ENCODE measurements at places on chromosomes 12 and 14.

- DNase-seq = no peak
Observed at GRCh38 chr12:21330682-21331253, 3.9 kb downstream of the SLCO1A2 start.

GRCh38 chr14:68929623-68930307 lies 49.3 kb downstream of the ACTN1 start:
- no peak for DNase-seq

GRCh38 chr12:16756833-16757555 lies 151.0 kb upstream of the LMO3 start:
- no peak for DNase-seq

DNA sequence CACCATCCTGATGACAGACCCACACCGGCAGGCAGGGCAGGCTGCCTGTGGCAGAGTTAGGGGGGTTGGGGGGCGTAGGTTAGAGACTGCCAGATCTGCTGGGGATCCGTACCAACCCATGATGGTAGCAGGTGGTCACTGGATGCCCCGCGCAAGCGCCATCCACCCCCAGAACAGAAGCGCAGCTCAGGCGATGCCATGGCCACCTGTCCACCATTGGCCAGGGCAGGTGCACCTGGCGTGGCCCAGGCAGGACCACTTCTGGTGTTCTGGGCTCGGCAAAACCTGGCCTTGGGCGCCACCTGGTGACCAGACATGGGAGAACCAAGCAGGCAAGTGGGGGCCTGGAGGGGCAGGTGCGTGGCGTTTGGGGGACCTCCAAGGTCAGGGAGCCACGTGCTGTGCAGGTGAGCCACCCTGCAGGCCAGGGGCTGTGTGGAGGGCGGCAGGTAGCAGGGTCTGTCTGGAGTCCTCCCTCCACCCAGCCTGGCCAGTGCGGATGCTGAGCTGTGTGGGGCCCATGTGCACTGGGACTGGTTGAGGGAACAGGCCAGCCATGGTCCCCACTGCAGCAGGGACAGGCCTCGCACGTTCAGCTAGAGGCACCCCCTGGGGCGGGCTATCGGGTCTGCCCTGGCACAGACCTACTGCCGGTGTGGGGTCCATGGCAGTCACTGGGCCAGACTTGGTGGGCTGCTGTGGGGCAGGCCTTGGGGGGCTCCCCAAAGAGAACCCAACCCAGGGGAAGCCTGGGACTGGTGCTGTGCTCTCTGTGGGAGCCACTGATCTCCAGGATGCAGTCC lies 15.6 kb downstream of the BAG5 start:
- peak; percentile 78 for DNase-seq

GRCh38 chr12:96751626-96752025 lies 155.4 kb upstream of the NEDD1 start:
- no peak for DNase-seq

DNA sequence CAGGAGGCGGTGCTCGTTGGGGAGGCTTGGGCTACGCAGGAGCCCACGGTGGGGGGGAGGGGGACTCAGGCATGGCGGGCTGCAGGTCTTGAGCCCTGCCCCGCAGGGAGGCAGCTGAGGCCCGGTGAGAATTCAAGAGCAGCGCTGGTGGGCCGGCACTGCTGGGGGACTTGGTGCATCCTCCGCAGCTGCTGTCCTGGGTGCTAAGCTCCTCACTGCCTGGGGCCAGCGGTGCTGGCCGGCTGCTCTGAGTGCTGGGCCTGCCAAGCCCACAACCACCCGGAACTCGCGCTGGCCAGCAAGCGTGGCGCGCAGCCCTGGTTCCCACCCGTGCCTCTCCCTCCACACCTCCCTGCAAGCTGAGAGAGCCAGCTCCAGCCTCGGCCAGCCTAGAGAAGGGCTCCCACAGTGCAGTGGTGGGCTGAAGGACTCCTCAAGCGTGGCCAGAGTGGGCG lies 3.2 kb downstream of the METTL25 start:
- peak; percentile 9 for DNase-seq

DNA sequence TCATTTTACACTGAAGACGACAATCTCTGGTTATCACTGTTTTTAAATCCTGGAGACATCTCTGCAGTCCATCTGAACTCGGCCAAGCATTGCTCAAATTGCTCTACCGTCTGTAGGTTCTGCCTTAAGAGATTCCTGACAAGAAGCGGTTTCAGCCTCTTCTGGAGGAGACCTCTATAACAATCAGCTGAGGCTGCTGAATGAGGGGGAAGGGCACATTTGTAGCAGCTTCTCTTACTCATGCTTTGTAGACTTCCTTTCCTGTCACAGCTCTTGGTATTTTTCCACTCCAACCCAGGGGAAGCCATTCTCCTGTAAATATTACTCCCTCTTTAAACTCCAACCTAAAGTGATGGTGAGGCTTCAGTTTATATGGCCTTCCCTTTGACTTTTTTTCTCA lies 3.0 kb downstream of the ARG2 start:
- DNase-seq = no peak

GRCh38 chr14:77100961-77101360 lies 2.9 kb downstream of the CIPC start:
- peak; percentile 34 for DNase-seq

DNA sequence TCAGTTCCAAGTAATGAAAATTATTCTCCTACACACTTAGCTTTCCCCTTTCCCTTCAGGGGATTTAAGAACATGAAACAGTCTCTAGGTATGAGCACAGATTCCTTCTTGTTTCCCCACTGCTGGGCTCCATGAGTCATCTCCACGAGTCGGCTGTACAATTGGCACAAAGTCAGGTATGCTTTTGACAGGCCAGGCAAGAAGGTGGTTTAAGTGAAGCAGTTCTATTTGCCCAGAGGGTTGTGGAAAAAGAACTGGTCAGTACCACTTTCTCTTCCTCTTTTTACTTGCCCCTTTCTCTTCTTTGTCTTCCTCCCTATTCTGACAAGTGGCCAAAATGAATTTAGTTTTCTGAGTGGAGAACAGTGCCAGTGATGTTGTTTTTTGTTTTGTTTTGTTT lies 16.3 kb downstream of the DYNC1H1 start:
- DNase-seq = peak; percentile 82

DNA sequence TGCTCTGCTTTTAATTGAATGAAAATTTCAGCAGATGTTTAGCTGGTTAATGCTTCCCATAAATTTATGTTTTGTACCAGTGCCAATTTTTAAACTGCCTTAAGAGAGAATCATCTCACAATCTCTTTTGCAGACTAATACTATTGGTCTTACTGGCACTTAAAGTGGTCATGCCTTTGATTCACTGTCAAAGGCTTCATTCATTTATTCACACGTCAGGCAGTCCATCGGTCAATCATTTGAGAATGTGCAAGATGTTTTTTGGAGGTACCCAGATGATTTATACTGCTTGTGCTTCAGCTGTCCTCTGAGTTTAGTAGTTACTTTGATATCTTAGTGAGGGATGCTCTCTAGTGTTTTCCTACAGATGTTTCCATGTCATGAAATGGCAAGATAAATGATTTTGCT lies 83.4 kb downstream of the NAV3 start:
- DNase-seq = no peak

- DNase-seq = peak; percentile 13
Observed at GRCh38 chr12:27524839-27525753, 1.1 kb downstream of the PPFIBP1 start.

GRCh38 chr12:105205322-105206048 lies 30.5 kb downstream of the APPL2 start:
- no peak for DNase-seq

GRCh38 chr12:65561798-65562382 lies 262.4 kb upstream of the HMGA2 start:
- DNase-seq = no peak

GRCh38 chr14:87108726-87109125 lies 884.3 kb downstream of the GALC start:
- DNase-seq = no peak

- no peak for DNase-seq
Observed at GRCh38 chr12:65665817-65666216, 158.5 kb upstream of the HMGA2 start.

DNA sequence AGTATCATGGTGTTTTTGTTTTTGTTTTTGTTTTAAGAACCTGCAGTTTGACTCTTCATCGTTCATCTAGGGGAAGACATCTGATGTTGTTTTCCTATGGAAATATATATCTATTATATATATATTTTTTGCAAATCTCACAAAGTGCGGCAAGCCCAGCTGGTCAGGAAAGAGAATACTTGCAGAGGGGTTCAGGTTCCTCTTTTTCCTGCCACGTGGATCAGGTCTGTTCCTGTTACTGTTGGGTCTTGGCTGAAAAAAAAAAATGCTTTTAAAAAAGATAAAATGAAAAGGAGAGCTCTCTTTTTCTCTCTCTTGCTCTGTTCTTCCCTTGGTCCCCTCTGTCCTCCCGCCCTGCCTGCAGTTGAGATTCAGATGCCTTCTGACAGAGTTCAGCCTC lies 179.4 kb upstream of the BCL2L14 start:
- DNase-seq = no peak

DNA sequence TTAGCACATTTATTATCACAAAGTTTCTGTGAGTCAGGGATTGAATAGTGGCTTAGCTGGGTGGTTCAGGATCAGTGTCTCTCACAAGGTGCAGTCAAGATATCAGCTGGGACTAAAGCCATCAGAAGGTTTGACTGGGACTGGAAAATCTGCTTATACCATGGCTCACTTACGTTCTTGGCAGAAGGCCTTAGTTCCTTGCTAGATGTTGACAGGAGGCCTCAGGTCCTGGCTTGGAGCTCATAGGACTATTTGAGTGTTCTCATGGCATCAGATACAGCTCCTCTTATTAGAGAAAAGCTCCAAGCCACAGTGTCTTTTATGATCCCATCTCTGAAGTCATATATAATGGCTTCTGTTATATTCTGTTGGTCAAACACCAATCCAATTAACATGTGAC lies 127.3 kb downstream of the SLC6A15 start:
- no peak for DNase-seq

DNA sequence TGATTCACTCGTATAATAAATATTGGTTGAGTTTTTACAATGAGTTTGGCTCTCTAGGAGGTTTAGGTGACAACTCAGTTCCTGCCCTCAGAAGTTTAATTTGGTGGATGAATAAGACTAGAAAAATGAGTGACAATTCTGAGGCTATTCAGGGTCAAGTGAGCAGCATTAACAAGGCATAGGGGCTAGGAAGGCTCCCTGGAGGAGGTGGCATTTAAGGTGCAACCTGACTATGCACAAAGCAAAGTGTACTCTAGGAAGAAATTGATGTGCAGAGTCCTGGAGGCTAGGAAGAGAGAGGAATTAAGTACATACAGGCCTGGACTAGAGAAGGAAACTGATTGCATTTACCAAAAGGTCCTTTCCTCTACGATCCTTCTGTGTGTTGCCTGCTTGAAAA lies 440.3 kb downstream of the MED13L start:
- DNase-seq = no peak

DNA sequence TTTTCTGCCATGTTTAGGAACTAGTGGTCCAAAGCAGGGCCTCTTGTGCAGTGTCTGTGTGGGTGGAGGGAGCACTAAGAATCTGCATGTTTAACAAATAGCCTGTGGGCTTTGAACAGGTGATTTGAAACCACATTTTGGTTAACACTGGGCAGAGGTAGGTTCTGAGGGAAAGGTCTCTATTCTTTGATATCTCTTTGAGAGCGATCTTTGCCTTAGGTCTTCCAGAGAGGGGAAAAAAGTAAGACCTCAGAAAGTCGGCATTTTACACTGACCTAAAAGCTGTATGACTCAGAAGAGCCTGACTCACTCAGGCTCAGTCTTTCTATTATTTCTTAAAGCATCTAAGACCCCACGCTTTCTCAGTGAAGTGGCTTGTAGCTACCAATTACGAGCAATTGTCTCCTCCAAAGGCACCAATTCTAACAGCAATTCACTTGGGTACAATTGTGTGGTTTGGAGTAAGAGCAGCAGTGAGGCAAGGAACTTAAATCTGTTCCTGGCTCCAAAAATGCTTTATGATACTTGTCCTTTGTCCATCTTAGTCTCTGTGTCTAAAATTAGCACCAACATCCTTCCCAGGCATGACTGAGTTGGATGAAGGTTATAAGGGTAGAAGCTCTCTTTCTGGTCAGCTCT lies 8.8 kb downstream of the EIF2B2 start:
- DNase-seq = no peak

DNA sequence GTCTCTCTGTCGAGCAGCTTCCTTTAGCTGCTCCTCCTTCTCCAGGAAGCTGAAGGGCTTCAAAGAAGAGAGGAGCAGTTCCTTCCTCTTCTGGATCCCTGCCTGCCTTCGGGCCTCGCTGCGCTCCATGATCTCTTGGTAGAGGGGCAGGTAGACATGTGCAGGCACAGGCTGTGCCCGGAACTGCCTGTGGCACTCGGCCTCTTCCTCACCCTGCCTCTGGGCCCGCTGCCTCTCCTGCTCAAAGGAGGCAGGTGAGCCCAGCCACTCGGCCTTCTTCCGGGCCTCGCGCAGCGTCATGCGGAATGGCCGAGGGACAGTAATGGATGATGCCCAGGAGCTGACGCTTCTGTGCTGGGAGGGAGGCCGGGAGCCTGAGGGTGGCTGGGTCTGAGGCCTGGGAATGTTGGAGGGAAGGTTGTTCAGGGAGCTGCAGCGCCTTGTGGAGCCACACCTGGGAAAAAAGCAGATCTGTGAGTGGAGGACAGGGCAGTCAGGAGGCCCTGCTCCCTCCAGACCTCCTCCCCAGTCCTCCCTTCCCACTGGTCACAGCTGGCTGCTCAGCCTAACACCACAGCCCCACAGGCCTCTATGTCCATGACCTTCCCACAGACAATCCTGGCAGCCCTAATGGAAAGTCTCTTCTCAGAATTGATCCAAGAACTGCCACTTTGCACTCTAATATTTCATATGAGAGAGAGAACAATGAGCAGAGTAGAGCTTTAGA lies 5.3 kb downstream of the FAM161B start:
- no peak for DNase-seq

- no peak for DNase-seq
Observed at GRCh38 chr12:51863933-51864832, 15.7 kb upstream of the FIGNL2 start.

DNA sequence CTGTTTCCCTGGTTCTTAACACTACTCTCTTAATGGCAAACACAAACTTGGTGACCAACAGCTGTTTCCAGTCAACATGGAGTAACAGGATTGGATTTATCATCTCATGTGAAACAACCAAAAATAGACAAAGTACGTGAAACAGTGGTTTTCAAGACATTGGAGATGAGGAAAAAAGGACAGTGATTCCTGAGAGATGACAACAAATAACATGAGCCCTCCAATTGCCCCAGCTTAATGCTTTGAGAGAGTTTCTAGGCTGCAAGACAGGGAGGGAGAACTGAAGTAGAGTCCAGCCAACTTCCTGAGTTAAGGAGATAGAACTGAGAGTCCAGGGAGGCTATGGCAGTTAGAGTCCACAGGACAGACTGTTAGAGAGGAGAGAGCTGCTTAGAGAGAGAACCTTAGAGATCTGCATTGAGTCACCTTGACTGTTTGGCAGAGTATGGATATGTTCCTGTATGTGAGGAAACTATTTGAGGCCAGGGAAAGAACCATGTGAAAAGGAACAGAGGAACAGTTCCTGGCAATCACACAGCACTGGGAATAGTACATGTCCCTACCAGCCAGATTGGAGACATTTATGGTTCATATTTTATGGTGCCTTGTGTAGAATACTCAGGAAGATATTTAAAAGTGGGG lies 106.4 kb downstream of the PCNX1 start:
- no peak for DNase-seq

DNA sequence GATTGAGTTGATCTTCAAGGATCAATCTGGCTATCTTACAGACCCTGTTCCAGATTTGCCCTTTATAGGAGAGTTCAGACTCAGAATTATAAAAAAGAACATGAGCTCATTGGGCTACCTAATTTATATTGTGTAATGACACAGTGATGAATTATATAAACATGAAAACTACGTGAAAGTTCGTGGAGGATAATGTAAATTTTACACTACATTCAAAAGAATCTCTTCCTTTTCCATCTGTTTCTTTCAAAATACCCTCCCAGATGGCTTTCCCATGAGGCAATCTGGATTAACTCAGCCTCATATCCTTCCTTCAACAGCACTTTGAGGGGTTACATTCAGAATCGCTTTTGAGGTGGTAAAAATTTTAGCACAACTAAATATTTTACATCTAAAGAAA lies 129.3 kb downstream of the HMGA2 start:
- DNase-seq = no peak
